ENCODE measurements at places on chromosomes 1 and 21.
A peak's percentile ranks its signal among the peaks of the same experiment; 100 is the strongest.

DNA sequence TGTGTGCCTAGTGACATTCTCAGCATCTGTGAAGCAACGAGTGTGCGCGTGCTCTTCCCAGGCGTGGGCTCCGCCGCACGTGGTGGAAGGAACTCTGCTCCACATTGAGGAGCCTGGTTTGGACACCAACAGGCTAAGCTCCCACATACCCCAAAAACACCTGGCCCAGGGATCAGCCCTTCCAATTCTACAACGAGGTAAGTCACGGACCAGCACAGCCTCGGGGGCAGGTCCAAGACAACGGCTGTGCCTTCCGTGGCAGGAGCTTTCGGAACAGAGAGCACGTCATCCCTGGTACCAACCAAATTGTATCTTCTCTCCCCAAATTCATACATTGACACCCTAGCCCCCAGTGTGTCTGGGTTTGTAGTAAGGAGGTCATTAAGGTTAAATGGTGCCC is 27.2 kb upstream of the PDE9A start:
- no peak for DNase-seq

DNA sequence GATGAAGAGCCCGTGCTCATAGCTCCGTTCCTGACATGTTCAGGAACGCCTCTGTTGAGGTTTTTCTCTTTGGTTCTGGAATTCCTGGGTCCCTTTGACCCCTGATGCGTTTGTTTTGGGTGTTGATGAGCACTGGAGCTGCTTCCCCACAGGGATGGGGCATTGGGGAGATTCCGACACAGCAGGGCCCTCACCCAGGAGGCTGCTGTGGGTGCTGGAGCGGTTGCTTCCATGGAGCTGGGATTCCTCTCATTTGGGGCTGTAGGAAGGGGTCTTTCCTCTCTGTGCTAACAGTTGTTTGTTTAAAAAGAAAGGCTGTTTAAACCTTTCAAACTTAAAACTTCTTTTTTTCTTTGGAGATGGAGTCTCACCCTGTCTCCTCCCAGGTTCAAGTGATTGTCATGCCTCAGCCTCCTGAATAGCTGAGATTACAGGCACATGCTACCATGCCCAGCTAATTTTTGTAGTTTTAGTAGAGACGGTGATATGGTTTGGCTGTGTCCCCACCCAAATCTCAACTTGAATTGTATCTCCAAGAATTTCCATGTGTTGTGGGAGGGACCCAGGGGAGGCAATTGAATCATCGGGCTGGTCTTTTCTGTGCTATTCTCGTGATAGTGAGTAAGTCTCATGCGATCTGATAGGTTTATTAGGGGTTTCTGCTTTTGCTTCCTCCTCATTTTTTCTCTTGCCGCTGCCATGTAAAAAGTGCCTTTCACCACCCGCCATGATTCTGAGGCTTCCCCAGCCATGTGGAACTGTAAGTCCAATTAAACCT is 48.9 kb downstream of the SKI start:
- DNase-seq, result peak; percentile 44

DNA sequence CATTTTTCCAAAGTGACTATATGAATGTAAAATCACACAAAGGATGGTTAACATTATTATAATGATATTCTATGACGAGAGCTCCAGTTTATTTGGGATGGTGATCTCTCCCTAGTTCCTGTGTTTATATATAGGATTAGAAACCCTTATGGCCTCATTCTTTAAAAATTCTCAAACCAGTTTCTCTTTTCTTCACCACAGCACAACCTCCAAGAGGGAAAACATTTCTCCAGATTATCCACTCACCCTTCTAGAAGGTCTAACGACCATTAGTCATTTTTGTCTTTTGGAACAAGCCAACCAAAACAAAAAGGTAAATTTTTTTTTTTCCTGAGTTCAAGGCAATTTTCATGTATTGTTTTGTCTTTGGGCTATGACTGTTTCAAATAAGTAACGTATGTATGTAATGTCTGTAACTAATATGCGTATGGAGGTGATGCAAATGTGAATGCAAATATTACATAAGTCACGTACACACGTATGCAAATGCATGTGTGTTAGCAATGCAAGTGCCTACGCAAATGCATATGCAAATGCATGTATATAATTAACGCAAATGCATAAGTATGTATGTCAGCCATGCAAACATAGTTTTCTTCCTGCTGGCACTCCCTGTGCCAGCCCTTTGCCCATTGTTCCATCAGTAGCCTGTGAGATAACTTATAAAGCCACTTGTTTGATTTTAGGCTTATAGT is 72.5 kb upstream of the MORC3 start:
- no peak for DNase-seq

GRCh38 chr1:226436855-226437491 is 29.1 kb upstream of the PARP1 start:
- DNase-seq, result no peak

GRCh38 chr1:202664083-202664482 is 46.2 kb downstream of the SYT2 start:
- no peak for DNase-seq

DNA sequence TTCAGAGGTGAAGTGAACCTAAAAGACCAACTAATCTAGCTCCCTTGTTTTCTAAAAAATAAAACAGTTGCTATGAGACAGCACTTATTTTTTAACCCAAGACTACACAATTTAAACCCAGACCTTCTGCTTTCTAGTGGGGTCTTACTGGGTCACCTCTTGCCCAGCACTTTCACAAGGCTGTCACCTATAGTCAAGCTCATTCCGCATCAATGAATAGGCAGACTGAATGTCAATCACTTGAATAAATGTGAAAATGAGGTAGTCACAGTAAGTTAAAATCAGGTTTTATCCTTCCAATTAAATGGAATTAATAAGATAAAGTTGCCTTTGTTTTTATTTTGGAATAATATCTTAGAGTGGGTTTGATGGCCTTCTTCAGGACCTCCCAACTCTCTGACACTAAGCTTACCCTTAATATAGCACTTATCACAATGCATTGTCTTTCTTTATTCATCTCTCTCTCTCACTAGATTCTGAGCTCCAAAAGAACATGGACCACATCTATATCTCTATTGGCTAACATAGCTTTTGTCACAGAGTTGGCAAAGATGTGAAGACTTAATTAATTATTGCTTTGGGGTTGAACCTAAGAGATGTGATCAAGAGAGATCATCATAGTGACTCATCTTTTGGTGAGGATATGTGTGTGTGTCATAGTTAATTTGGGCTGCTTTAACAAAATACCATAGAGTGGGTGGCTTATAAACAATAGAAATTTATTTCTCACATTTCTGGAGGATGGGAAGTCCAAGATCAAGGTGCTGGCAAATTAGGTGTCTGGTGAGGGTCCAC is 248.7 kb upstream of the DAB1 start:
- no peak for DNase-seq

- no peak for DNase-seq
These were observed 479.9 kb upstream of the ZP4 start for GRCh38 chr1:238370599-238370998.

DNA sequence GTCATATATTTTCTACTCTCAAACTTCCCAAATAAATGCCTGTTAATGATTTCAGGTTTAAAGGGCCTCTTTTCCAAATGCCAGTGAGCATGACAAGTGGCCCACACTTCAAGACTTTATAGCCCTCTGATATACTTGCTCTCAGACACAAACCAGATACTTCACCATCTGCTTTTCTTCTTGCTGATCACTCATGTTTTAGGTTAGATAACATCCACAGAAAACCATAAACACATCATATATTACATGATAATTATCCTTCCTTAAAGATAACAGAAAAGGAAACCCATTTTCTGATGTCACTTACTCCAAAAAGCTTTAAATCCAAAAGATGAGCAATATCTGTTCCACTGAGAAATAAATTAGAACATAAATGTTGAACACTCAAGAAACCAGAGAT is 723.5 kb downstream of the LTN1 start:
- DNase-seq, result no peak

DNA sequence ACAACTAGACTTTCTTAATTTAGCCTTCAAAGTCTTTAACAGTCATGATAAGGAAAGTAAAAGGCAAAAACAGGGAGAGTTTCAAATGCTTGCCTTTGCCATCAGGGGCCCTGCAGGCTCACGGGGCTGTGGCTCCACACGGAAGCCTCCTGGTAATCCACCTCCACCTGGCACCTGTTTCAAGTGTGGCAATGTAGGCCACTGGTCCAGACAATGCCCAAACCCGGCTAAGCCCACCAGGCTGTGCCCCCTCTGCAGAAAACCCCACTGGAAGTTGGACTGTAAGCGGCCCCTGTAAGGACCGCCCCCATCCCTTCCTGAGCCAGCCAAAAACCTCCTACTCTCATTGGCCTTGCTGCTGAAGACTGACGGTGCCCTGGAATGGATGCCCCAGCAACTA is 32.5 kb downstream of the VN1R5 start:
- no peak for DNase-seq

DNA sequence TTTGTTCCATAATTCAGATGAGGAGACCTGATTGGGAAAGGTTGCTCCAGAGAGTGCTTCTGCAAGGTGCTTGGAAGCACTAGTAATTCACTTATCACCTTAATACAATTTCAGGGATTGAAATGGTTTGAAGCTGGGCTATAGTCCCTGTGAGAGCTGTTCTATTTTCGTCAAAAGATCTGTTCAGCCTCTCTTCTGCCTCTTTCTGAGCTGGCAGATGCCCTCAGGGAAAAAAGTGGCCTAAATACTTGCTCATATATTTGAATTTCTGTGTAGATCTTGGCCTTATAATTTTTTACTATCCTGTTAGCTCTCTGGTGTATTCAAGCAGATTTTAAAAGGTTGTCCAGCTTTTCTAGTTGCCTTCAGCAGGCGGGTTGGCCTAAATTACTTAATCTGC is 22.3 kb downstream of the C1orf146 start:
- no peak for DNase-seq

- DNase-seq, result peak; percentile 68
These were observed 93.6 kb upstream of the GREM2 start for GRCh38 chr1:240705579-240705978.
